NCI-H1105 (cell line): ENCODE measurements at places on chromosomes 2 and 18.

GRCh38 chr2:117833911-117834310 is 19.4 kb downstream of the DDX18 start:
- no peak for DNase-seq

- DNase-seq: no peak
These were observed 126.4 kb downstream of the MAP4K4 start for GRCh38 chr2:101823859-101824258.

- DNase-seq: no peak
These were observed 15.6 kb upstream of the GPBAR1 start for GRCh38 chr2:218245214-218245613.

GRCh38 chr2:122300758-122301157 is 545.3 kb downstream of the TSN start:
- no peak for DNase-seq

- no peak for DNase-seq
These were observed 118.6 kb upstream of the EML6 start for GRCh38 chr2:54604871-54605270.

DNA sequence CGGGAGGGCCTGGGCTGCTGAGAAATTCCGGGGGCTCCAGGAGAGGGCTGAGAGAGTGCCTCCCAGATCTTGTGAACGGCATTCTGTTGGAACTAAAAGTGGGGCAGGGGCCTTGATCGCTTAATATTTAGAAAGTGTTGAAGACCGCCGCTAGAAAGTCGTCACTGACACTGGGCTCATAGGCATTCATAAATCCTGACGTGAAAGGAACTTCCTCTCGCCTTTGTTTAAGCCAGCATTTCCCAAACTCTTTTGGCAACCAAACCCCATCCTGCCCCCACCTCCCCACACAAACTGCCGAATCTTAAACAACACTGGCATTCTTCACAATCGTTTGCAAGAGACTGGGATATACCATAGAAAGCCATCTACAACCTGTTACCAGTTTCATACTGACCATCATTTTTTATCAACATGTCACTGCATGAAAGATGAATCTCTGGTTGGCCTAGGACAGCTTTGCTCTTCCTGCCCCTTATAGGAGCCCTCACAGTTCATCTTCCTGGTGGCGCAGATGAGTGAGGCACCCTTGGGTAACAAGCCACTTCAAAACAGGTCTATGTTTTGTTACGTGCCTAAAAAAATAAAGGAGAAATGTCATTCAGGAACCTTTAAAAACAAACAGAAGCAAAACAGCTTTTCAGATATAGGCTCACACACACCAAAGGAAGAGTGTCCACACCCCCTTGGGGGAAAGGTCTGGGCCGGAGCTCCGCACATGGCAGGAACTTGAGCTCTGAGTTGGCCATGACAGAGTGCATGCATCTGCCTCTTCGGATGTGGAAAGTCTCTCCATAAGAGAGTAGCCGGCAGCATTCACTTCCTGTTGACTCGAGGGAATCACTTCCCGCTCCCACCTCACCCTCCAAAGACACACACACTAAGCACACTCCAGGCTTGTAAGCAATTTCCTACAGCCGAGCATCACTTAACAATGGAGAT is 13.0 kb downstream of the MTERF4 start:
- no peak for DNase-seq

DNA sequence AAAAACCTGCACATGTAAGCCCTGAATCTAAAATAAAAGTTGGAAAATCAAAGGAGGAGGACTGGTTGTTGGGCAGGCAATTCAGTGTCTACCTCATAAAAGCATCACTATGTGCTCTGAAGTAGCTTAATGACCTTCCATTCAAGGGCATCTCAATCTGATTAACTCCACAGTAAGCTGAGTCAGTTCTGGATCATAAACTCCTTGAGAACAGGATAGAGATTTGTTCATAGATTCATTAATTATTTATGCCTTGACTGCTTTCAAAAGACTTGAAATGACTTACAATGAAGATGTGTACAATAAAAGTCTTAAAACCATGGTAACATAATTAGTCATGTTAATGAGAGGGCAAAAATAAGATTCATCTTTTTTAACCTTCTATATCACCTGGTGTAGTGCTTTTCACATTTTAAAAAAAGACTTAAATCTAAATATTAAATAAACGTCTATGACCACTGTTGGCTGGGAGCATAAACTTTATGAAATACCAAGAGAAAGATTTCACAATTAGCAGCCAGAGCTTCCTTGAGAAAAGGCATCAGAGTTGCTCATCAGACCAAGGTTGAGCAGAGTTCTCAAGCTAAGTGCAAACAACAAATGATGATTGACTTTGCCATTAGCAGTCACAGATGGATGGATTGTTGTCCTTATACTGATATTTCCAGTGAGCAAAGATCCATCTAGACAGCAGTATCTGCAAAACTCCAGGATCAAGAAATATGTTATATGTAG is 237.3 kb upstream of the THUMPD2 start:
- DNase-seq: no peak

DNA sequence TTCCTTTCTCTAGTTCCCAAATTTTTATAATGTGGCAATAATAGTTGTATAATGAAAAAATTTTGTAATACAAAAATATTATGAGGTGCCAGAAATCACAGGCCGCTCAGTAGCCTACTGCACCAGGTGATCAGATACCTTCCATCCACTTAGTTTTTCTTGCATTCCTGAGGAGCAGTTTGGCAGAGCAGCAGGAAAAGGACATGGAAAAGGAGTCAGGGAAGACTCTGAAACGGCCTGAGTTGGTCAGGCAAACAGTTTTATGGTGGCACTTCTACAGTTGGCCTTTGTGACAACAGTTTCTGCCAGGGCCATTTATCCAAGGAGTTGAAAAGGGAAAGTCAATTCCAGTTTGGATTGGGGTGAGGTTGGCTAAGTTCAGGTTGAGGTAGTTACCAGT is 165.4 kb upstream of the ALPP start:
- no peak for DNase-seq

GRCh38 chr2:186714611-186715010 is 20.8 kb downstream of the FAM171B start:
- DNase-seq: peak; percentile 11

- DNase-seq: no peak
These were observed 113.7 kb upstream of the MAP4K3 start for GRCh38 chr2:39550701-39551285.

GRCh38 chr18:37630334-37630733 is 64.7 kb upstream of the CELF4 start:
- no peak for DNase-seq

GRCh38 chr2:11303290-11304013 is 41.0 kb downstream of the ROCK2 start:
- no peak for DNase-seq

DNA sequence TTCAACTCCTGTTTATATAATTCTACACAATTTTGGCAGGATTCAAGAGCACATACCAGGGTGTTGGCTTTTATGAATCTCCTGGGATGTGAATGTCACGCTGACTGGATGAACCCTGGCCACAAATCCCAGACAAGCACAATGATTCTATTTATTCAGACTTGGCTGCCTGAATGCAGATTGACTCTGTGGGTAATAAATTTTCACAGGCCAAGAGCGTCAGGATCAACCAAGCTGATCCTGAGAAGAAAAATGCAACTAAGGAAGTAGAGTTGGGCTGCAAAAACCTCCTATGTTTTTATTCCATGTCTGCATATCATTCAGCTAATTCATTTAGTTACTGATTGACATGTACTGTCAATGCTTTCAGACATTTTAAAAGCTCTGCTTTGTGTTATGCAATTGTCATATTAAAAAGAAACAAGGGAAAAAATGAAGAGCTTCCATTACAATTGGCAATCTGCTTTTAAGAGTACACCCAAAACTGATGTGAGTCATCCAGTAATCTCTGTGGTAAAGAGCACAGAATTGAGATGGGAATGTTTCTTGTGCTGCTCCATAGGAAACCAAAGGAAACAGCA is 173.0 kb upstream of the REV1 start:
- no peak for DNase-seq

DNA sequence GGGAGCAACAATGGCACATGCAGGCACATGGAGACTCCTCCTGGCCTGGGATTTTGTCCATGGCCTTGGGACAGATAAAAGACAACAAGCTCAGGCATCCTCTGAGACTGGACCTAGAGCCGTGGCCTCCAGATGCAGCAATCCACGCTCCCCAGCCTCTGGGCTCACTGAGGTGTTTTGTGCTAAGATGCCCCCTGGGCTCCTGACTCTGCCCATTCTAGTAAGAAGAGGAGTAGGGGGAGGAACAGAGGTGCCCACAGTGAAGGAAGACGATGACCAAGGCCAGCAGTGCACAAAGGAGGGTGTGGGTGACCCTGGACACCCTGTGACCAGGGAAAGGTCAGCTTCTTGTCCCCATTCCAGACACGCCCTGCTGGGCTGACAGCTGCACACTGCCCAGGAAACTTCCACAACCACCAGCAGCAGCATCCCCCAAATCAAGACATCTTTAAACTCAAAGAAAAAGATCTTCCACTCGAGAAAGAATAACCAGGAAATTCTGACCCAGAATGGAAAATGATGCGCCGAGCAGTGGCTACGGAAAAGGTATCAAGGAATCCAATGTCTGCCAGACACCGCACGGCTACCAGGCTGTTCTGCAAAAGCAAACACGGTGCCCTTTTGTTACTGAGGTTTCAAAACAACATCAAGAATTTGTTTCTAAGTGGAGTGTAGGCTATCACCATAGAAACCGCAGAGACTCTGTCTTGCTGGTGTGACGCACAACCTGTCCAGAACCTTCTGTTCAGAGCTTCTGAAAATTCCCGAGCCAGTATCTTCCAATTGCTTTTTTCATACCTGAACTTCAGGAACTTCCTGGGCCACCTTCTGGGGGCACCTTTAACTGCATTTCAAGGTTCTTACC is 65.5 kb downstream of the ZNF516 start:
- DNase-seq: no peak

- DNase-seq: no peak
These were observed 4.2 kb downstream of the MEIS1 start for GRCh38 chr2:66438891-66439811.

DNA sequence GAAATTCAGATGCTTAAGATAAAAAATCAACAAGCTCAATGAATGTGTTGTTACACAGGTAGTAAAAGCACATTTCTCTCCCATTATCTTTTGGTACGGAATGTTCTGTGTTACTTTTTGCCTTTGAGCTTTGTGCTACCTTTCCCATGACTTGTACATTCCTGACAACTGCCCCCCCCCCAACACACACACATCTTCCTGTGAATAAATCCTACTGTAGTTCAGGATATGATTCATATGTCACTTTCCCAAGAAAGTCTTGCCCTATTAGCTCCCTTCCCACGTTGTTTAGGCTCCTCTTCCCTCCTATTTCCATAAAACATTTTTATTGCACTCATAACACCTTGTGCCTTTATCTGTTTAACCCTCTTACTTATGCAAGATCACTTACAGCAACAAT is 442.6 kb upstream of the LRATD1 start:
- no peak for DNase-seq

GRCh38 chr2:132849118-132849517 is 179.1 kb upstream of the LYPD1 start:
- DNase-seq: no peak

- no peak for DNase-seq
These were observed 1.8 kb upstream of the DRC1 start for GRCh38 chr2:26399771-26400376.

DNA sequence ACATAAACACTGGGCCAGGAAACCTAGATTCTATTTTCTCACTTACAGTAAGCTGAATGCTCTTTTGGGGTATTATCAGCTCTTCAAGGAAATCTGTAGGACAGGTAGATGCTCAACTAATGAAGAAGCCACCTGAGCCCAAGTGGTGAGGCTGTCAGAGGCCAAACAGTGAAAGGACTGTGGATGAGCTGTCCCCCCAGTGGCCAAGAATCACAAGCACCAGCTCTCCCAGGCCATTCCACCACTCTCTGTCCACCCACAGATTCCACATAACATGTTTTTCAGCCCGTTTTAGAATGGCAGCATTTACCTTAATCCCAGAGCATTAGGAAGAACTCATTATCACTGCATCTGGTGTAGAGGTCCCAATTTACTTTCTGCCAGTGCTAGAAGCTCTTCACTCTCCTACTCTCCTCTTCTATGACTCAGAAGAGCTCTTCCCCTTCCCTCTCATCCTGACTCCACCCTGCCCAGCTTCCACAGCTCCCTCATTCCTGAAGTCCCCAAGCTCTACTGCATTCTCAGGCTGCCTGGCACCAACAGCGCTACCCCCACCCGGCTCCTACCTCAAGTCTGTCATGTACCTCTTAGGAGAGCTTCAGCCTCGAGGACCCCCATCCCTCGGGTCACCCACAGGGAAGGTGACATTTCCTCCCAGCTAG is 43.8 kb upstream of the GORASP2 start:
- no peak for DNase-seq

GRCh38 chr18:74446631-74447403 is 10.3 kb downstream of the DIPK1C start:
- DNase-seq: no peak

DNA sequence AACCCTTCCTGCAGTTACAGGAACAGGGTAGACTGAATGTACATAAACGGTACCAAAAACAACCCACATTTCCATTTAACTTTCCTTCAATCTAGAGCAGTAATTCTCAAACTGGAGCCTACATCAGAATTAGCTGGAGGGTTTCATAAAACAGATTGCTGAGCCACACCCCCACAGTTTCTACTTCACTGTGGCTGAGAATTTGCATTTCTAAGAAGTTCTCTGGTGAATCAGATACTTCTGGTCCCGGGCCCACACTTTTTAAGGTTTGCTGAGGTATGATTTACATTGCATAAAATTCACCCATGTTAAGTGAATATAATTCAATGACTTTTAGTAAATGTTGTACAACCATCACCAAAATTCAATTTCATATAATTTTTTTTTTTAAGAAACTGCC is 113.7 kb downstream of the SRBD1 start:
- no peak for DNase-seq

DNA sequence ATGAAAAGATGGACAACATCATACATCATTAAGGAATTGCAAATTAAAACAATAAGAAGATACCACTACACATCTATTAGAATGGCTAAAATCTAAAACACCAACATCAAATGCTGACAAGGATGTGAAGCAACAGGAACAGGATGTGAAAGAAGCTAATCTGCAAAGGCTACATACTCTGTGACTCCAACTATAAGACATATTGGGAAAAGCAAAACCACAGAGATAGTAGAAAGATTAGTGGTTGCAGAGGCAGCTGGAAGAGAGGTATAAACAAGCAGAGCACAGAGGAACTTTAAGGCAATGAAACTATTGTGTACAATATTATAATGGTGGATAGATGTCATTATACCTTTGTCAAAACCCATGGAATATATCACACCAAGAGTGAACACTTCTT is 393.7 kb upstream of the RAB6C start:
- no peak for DNase-seq

GRCh38 chr18:50560681-50561629 is 1.1 kb downstream of the MAPK4 start:
- DNase-seq: peak; percentile 43
